ENCODE measurements at places on chromosomes 7 and 10.

DNA sequence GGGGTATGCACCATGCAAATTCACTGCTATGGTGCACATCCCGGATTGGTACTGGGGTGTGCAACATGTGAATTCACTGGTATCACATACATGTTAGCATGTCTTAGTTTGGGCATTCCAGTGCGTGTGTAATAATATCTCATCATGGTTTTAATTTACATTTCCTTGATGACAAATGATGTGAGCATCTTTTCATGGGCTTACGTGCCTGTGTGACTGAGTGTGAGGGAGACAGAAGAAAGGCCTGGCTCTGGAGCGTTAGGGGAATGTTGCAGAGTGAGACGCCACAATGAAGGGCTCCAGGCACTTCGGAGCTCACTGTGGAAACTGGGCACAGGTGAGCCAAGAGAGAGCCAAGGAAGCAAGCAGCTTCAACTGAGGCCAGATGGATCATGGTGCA lies 162.6 kb downstream of the UBE2H start:
- no peak for DNase-seq

DNA sequence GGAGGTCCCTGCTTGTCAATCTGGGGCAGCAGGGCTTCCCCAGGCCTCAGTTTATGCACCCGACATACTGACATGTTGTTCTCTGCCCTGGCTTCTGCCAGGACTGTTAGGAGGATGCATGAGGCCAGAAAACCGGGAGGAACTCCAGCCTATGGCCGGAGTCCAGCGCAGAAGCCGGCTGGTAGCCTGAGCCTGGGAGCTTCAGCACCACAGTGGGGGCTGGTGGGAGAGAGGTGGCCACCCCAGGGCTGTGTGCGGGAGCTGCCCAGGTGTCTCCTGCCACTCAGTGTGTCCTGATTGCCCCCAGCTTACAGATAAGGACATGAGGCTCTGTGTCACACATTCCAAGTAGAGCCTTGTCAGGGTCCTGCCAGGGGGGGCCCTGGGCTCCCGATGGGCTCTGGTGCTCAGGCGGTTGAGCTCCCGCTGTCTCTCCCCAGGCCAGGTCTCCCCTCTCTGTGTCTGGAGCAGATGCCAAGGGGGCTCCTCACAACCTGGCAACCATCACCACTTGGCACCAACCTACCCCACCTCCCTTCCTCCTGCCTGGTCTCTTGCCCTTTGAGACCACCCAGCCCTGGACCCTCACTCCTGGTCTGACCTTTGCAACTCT lies 32.3 kb downstream of the PPIF start:
- no peak for DNase-seq

DNA sequence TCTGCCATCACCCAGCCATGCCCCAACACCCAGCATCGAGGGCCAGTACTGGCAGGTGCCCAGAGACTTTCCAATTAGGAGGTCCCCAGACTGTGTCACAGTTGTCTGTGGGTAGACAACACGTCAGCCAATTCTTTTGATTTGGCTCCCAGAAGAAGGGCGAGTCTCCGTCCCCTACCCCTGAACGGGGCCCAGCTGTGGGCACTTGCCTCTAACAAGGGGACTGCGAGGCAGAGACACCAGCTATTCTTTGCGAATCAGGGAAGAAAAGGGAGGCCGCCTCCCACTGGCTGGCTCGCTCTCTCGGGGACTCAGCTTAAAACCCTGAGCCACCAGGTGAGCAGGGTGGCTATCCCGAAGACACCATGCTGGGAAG lies 167.3 kb downstream of the USP6NL start:
- no peak for DNase-seq

GRCh38 chr7:23490357-23491135 lies 20.3 kb upstream of the IGF2BP3 start:
- DNase-seq, result no peak

- no peak for DNase-seq
These were observed 12.8 kb downstream of the KCNH2 start for GRCh38 chr7:150965273-150965830.

DNA sequence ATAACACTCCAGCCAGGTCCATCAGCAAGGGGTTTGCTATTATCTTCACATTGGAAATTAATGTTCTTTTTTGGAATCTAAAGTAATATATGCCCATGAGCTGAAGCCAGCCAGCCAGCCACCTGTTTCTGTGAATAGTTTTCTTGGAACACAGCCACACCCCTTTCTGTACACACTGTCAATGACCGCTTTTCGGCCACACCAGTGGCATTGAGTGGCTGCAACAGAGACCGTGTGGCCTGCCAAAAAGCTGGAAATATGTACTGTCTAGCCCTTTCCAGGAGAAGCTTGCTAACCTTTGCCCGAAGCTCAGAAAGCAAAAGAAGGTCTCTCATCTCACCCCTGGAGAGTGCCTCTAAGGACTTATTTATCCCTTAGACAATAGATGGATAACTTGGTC lies 98.5 kb upstream of the NPS start:
- DNase-seq, result no peak

DNA sequence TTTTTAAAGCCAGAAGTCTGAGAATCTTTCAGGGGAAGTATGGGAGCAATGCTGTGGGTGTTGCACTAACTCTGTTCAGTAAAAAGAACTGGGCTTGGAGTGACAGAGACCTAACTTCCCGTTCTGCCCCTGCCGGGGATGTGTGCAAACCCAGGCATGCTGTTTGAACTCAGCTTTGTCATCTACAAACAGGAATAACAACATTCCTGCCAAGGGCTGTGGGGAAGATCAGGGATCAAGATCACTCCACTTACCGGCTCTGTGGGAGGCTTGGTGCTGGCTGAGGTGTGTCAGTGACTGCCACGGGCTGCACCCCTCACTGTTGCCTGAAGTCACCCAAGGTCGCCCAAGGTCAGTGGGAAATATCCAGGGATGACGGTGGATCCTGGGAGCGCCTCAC lies 23.1 kb upstream of the DRGX start:
- no peak for DNase-seq

GRCh38 chr10:110334061-110334656 lies 29.4 kb upstream of the SMNDC1 start:
- no peak for DNase-seq

- no peak for DNase-seq
These were observed 58.7 kb downstream of the CLEC2L start for GRCh38 chr7:139582130-139582650.

GRCh38 chr7:142894112-142894984 lies 8.8 kb upstream of the TRPV6 start:
- no peak for DNase-seq

DNA sequence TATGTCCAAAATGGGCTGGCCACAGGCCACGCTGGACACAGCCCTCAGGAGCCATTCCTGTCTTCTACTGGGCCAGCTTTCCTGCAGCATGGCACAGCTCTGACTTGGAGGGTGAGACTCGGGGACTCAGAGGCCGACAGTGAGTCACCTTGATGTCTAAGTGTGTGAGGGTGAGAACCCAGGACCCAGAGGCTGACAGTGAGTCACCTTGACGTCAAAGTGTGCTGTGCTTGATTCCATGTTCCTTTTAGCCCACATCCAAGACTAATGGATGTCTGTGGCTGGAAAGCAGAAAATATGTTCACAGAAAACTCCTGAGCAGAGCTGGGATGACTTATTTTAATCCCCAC lies 6.0 kb upstream of the FAM170B start:
- no peak for DNase-seq

GRCh38 chr7:23065974-23066373 lies 39.6 kb upstream of the KLHL7 start:
- no peak for DNase-seq

GRCh38 chr10:48501226-48501625 lies 103.6 kb downstream of the ARHGAP22 start:
- DNase-seq, result no peak
